ENCODE measurements at places on chromosomes 11 and 22. TPM values are rescaled to one million over a fixed set of nuclear protein-coding genes. Genes with fewer than 3 reads are reported as not detected.
A peak's percentile ranks its signal among the peaks of the same experiment; 100 is the strongest.

DNA sequence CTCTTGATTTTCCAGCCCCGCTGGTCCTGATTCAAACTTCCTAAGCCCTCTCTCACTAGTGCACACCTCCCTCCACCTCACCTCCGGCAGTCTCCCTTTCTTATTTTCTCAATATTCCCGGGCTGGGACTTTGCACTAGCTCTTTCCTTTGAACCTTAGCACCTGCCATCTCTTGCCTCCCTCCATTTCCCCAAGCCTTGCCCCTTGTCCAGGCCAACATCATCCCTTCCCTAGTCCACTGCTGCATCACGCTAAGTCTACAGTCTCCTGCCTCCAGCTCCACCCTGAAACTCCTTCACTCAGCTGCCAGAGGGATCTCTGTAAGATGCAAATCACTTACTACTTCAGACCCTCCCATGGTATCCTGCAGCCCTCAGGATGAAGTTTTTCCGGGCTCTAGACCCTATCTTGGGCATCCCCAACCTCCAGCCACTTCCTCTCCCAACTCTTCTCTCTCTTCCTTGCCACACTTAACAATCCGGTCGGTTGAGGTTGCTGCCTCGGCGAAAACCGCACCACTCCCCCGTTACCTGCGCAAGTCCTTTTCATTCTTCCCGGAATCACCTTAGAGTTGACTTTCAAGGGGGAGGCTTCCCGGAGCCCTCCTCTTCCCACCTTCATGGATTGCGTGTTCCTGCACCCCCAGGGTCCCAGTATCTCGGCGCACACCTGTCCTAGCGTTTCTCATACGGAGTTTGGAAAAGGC, 42.7 kb downstream of the NECTIN1 start:
- no peaks in the 10 kb centered on the region for H3K27me3 ChIP-seq
- no peak overlapping the region for H3K4me3 ChIP-seq
- no peaks in the 10 kb centered on the region for H3K36me3 ChIP-seq
- DNase-seq: no peak

DNA sequence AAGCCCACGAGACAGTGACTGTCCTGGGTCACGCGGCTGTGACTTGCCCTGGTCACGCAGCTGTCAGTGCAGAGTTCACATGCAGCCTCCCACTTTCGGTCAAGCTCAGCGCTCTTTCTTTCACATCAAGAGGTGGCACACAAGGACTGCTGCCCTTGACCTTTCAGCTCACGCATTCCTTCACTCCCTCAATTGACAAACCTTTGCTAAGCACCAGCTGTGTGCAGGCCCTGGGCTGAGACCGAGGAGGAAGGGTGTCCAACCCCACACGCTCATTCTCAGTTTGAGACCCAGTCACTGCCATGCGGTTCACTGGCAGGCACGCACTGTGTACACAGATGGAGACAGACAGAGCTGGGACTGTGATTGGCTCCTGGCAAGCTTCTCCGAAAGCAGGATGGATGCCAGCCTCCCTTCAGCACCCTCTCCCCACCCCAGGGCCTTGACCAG, 70.3 kb downstream of the SCUBE1 start:
- no peak overlapping the region for H3K27ac ChIP-seq
- H3K27me3 ChIP-seq: no peaks in the 10 kb centered on the region
- H3K36me3 ChIP-seq: no peaks in the 10 kb centered on the region
- H3K4me3 ChIP-seq: no peak overlapping the region
- no peaks in the 10 kb centered on the region for H3K4me1 ChIP-seq
- DNase-seq: no peak

Gene NPTXR
- not detected for total RNA-seq

Gene SLC37A2
- 0.41 TPM for total RNA-seq

GRCh38 chr11:30778596-30778995, 192.4 kb upstream of the MPPED2 start:
- no peak overlapping the region for H3K27ac ChIP-seq
- H3K36me3 ChIP-seq: no peaks in the 10 kb centered on the region
- H3K27me3 ChIP-seq: no peaks in the 10 kb centered on the region
- no peak for DNase-seq

DNA sequence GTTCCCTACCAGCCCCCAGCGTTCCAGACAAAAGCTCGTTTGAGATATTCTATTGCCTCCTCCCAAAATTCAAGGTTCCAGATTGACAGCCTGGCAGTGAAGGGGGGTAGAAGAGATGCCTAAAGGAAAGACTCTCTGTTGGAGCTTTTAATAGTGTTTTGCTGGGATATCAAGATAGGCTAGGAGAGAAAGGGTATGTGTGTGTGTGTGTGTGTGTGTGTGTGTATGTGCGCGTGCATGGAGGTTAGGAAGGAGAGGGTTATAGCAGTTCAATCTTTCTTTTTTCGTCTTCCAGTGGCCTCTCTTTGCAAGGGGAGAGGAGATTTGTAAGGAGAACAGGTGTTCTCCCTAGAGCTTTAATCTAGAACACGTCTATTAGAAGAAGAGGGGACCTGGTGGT, 22.0 kb downstream of the EHF start:
- H3K4me3 ChIP-seq: no peak overlapping the region
- DNase-seq: no peak
- H3K36me3 ChIP-seq: no peaks in the 10 kb centered on the region
- H3K4me1 ChIP-seq: no peaks in the 10 kb centered on the region
- H3K27me3 ChIP-seq: no peaks in the 10 kb centered on the region
- no peak overlapping the region for H3K27ac ChIP-seq

GRCh38 chr22:32469799-32470212, 4.8 kb upstream of the FBXO7 start:
- H3K4me1 ChIP-seq: peaks cover 11% of the 10 kb centered on the region
- DNase-seq: no peak
- H3K27me3 ChIP-seq: no peaks in the 10 kb centered on the region

Gene SCGB1D2
- total RNA-seq: not detected

DNA sequence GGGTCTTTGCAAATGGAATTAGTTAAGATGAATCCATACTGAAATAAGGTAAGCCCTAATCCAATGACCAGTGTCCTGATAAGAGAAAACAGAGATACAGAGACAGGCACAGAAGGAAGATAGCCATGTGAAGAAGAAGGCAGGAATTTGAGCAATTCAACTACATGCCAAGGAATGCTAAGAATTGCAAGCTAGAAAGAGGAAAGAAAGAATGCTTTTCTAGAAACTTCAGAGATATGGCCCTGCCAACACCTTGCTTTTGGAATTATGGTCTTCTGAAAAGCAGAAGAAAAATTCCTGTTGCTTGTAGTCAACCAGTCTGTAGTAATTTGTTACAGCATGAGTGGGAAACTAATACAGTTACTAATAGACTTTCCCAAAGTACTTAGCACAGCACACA, 111.3 kb downstream of the SLC17A6 start:
- no peaks in the 10 kb centered on the region for H3K4me1 ChIP-seq
- no peak overlapping the region for H3K4me3 ChIP-seq
- no peak for DNase-seq
- H3K36me3 ChIP-seq: no peaks in the 10 kb centered on the region
- no peaks in the 10 kb centered on the region for H3K27me3 ChIP-seq
- no peak overlapping the region for H3K27ac ChIP-seq

Gene RAC2
- 251 TPM for total RNA-seq

Gene KRTAP5-10
- not detected for total RNA-seq

Gene MPPED1
- 0.15 TPM for total RNA-seq

DNA sequence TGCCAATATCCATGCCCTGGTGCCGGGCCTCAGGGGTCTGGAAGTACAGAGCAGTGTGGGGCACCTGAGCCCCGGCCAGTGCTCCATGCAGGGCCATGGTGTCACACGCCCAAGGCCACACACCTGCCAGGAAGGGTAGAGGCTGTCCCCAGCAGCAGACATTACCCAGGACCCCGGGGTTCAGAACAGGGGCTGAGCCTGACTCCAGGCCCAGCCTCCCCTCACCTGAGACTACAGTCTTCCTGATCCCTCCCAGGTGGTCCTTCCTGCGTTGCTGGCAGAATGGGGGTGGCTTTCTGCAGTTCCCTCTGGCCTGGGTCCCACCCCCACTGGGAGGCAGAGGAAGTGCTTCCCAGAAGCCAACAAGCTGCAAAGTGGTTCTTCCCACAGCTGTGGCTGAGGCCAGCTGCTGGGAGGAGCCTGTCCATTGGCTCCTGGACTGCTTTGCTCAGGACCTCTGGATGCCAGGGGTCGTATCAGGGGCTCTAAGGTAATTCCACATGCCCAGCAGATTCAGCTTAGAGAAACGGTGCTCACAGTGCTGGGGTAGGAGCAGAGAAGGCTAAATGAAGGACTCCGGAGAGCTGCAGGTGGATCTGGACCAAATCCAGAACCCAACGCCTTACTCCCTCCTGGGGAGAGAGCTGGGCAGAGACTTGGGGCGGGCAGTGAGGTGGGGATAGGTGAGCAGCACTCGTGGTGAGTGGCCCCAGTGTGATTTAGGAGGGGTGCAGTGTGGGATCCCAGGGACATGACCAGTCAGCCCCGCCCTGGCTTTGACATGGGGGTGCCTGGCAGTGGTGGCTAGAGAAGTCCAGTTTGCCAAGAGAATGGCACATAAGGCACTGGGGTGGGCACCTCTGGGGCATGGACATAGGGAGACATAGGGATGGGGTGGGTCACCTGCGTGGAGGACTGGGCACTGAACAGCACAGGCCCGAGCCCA, 12.6 kb downstream of the TCIRG1 start:
- no peak overlapping the region for H3K4me3 ChIP-seq
- H3K4me1 ChIP-seq: no peaks in the 10 kb centered on the region
- H3K36me3 ChIP-seq: 0 out of 2 replicates have a peak, but pooled peaks cover 3% of the 10 kb centered on the region
- H3K27me3 ChIP-seq: no peaks in the 10 kb centered on the region
- DNase-seq: no peak

DNA sequence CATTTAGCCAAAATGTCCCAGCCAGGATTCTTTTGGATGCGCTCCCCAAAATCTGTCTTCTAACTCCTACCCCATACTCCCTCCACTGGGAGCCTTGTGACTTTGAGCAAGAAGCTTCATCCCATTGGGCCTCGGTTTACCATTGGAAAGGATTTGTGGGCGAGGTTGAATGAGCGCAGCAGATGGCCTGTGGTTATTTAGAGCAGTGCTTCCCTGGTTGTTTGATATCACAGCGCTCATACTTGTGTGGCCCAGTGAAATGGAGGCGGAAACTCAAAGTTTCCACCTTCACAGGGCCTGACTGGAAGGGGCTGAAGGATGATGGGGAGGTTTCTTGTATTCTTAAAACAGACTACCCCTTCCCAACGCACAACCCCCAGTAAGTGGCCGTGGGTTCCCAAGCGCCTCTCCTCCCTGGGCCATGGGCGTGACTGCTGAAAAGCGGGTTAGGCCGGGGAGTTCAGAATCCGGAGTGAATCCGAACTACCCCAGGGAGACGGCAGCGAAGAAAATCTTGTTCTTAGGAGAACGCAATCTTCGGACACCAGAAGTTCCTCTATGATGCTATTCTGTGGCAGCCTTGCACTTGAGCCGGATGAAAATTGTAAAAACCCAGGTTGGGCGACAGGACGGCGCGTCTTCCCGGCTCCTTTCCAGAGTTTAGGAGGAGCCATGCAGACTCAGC, 1.2 kb upstream of the ATF4 start:
- no peaks in the 10 kb centered on the region for H3K27me3 ChIP-seq
- H3K4me3 ChIP-seq: peak overlapping the region; percentile 92
- DNase-seq: peak; percentile 73
- peaks cover 62% of the 10 kb centered on the region for H3K4me1 ChIP-seq

DNA sequence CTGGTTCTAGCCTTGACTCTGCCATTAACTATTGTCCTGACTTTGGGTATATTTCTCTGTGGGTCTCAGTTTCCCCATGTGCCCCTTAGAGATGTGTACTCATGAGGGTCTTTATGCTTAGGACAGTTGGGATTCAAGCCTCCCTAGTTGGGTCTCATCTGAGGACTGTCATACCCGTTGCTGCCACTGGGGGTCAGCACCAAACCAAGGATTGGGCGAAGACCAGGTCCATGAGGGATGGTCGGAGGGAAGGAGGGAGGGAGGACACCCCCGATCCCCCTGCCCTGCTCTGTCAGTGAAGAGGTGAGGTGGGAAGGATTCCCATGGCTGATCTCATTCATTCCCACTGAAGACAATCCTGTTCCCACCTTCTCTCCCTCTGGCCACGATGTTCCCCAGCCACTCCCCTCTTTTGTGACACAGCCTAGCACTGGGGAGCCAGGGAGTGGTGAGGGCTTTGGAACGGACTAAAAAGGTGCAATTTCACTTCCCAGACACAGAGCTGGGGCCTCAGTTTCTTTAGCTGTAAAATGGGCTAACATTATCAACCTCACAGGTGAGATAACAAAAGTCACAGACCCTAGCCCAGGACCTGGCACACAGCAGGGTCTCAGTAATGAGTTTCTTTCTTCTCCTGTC, 12.4 kb upstream of the KLHL35 start:
- no peak overlapping the region for H3K27ac ChIP-seq
- H3K36me3 ChIP-seq: peaks cover 24% of the 10 kb centered on the region
- H3K4me3 ChIP-seq: no peak overlapping the region

DNA sequence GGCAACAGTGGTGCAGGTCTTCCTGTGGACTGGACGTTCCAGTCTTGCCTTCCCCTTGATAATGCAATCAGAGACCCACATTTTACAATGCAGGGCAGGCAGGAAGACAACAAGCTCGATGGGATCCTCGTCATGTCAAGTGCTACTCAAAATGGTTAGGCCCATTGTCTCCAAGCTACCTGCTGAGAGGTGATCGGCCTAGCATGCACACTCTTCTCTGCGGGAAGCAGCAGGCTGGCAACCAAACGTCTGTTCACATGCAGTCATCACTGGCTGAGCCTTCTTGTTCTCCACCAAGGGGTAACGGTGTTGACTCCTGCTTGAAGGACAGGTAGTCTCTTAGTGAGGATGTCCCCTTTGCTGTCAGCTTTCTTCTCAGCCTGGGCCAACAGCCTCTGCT, 25.5 kb upstream of the CD82 start:
- no peak for DNase-seq
- H3K27ac ChIP-seq: no peak overlapping the region
- no peak overlapping the region for H3K4me3 ChIP-seq
- H3K4me1 ChIP-seq: no peaks in the 10 kb centered on the region

Gene CECR2
- 1.6 TPM for total RNA-seq

DNA sequence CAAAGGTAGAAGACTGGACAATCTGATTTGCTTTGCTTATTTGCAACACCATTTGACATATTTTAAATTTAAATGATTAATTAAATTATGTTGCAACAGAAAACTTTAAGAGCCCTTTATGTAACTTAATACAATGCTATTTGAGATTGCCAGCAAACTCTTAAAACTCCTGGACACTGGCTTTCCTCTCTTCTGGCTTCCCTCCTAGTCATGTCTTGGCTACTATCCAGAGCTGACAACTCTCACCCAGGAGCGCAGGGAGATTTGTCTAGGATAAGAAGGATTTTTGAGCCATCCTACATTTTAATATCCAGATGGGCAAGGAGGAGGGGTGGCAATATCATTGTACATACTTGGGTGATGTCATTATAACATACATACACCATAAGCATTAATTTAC, 134.3 kb downstream of the ELP4 start:
- no peaks in the 10 kb centered on the region for H3K27me3 ChIP-seq
- H3K36me3 ChIP-seq: no peaks in the 10 kb centered on the region
- DNase-seq: no peak

GRCh38 chr11:73346186-73346935, 29.8 kb upstream of the RELT start:
- no peaks in the 10 kb centered on the region for H3K27me3 ChIP-seq
- no peaks in the 10 kb centered on the region for H3K4me1 ChIP-seq
- H3K36me3 ChIP-seq: no peaks in the 10 kb centered on the region
- no peak overlapping the region for H3K27ac ChIP-seq

Gene POLR2F
- 41.9 TPM for total RNA-seq

Gene ZBTB16
- total RNA-seq: not detected

GRCh38 chr22:50473855-50474671, 772 bp downstream of the SBF1 start:
- peak; percentile 65 for DNase-seq
- H3K4me1 ChIP-seq: peaks cover 55% of the 10 kb centered on the region
- no peaks in the 10 kb centered on the region for H3K27me3 ChIP-seq
- no peaks in the 10 kb centered on the region for H3K36me3 ChIP-seq

All from Karpas-422 (cell line).